ENCODE measurements at places on chromosomes 7 and 10.

DNA sequence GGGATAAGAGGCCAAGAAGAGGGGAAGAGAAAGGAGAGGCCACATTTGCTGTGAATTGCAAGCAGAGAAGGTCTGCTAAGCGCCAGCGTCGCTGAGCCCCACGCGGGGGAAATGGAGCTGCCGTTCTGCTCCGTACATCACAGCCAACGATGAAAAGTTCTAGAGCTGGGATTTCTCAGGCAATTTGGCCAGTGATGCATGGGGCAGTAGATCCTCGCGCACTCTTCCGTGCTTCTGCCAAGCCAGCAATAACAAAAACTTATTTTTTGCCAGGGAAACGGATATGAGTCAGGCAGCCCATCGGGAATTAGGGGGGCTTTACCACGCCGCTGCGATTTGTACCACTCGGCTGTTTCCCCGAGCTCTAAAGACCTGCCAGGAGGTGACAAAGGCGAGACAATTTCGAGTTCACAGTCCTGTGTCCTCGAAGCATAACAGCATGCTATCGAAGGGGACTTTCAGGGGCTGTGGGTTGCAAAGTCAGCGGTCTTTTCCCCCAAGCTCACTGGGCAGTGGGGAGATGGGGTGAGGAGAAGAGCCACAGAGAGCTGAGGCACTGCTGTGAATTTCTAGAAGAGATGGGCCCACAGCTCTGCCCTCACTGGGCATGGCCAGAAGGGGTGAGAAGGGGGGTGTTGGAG lies 30.0 kb upstream of the SLF2 start:
- DNase-seq = no peak

- DNase-seq = no peak
These were observed 15.8 kb downstream of the TSPAN33 start for GRCh38 chr7:129160161-129160905.

DNA sequence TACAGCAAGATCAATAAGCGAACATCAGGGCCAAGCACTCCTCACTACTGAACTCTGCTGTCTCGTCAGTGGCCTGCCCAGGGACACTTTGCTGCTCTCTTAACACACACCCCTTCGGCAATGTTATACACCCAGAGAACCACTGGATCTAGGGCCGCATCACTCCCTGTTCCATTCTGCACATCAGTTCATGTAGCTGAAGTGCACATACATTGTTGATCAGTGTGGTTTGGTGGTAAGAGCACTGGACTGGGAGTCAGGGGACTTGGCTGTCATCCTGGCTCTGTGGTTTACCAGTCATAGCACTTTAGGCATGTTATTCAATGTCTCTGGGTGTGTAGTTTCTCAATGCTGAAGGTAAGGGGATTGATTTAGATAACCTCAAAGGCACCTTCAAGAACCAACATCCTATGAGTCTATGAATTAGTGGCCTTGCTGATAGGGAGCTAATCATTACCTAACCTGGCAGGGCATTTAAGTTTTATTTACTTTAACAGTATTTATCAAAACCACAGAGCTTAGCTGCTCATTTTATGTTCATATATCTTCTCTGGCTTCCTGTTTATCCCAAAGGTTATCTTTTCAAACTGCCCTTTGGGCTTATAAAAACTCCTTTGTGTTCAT lies 24.8 kb downstream of the DUSP5 start:
- DNase-seq = no peak

GRCh38 chr7:73569042-73569608 lies 9.3 kb downstream of the TBL2 start:
- no peak for DNase-seq

DNA sequence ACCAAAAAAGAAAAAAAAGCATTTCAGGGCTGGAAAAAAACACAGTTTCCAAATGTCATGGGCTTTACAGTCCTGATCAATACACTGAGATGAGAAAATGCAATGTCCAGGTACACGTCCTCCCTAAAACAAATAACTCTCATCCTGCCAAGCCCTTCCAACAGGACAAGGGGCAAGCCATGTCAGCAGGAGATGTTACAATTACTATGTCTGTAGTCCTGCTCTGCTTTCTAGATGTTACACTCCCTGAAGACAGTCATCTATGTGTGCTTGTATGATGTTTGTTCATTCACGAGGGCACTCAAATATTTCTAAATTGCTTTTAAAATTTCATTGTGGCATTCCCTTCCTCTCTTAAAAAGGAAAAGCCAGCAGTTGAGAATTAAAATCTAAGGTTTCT lies 103.2 kb downstream of the SORBS1 start:
- no peak for DNase-seq

DNA sequence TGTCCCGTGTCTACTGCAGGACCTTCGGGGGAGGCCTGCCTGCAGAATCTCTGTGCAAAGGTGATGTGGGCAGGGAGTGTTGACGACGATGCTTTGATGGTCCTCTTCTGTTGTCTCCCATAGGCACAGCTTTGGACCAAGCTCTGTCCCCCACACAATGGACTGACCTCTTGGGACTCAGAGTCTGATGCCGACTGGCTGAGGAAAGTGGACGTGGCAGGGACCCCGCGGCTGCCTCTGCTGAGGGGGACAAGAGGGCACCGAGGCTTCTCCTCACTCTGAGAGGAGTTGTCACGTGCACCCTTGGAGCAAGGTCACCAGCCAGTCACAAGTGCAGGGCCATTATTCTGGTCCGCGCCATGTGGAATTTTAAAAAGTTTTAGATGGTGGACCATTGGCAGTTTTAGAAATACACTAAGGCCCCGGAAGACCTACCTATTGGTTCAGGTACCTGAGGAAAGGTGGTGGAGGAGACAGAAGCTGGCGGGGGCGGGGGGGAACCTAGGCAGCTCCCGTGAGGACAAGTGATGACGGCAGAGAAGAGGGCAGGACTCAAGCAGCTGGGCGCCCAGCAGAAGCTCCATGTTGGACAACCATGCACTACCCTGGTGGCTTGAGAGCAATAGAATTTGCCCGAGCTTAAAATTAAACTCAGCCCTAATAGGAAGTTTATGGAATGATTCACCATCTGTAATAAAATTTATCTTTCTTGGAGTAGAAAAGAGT lies 331.4 kb downstream of the PTPRN2 start:
- no peak for DNase-seq

- no peak for DNase-seq
These were observed 95.6 kb downstream of the SNX13 start for GRCh38 chr7:17844514-17845196.

DNA sequence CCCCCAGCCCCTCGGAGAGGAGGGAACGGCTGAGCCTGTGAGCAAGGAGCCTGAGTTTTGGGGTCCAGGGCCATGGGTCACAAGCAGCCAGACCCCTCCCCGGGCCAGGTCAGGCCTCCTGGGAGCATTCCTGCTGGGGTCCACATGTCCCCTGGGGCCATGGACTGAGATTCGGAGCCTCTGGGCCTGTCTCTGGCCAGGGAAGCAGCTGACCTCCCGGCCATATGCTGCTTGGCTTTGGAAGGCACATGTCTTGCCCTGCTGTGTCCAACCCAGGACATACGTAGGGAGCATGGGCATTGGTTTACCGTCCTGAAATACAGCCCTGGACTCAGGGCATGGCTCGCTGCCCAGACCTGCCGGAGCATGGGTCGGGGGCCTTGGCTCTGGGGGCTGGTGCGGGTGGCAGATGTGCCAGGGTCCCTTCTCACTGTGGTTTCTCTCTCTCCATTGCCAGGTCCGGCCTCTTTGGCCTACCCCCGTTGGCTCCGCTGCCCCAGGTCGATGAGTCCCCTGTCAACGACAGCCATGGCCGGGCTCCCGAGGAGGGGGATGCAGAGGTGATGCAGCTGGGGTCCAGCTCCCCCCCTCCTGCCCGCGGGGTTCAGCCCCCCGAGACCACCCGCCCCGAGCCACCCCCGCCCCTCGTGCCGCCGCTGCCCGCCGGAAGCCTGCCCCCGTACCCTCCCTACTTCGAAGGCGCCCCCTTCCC lies 7.3 kb downstream of the PWWP2B start:
- no peak for DNase-seq

- no peak for DNase-seq
These were observed 251.9 kb downstream of the AGMO start for GRCh38 chr7:15309872-15310271.

DNA sequence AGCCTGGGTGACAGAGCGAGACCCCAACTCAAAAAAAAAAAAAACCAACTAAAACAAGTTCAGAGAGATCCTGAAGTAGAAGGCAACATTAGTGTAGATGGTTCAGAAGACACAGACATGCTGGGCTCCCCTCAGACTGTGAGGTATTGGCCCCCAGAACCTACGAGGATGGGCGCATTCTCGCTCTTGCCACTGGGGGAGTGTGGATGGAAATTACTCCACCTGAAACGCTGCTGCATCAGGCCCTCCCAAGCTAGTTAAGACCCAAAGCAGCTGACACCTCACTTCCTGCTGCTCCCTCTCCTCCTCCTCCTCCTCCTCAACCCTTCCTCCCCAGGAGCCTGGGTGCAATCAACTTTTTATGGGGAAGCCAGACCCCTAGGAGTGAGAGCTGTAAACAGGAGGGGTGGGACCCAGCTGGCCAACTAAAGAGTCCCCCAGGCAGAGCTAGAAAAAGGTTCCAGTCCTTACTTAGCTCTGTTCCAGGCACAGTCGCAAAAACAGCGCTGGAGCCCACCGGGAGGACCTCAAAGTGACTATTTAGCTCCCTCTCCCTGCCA lies 7.4 kb downstream of the SH3PXD2A start:
- DNase-seq = no peak

DNA sequence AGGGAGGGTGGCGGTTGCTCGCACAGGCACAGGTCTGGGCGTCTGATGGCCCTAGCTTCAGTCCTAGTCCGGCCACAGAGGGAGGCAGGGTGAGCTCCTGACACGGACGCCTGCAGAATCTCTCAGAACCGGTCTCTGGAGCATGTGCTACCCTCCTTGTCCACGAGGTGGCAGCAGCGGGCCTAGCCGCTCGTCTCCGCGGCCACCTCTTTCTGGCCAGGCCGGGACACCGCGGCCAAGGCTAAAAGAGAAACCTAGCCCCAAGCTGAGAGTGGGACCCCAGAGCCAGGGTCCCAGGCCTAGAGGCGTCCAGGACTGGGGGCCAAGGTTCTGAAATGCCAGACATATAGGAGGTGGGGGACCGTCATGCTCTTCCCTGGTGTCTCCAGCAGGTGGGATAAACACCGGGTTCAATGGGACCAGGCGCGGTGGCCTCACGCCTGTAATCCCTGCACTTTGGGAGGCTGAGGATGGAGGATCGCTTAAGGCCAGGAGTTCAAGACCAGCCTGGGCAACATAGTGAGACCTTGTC lies 3.2 kb upstream of the LAT2 start:
- peak; percentile 58 for DNase-seq

DNA sequence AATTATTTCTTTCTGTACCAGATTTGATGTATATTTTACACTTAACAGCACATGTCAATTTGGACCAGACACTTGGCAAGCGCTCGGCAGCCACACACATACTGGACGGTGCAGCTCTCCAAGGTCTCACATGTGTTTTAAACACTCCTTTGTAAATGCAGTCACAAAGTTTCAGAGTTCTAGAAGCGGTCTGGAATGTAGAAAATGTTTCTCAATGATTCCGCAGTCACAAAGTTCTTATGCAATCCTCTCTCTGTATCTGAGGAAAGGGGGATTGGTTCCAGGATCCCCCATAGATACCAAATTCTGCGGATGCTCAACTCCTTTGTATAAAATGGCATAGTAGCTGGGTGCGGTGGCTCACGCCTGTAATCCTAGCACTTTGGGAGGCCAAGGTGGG lies 253.0 kb upstream of the GRB10 start:
- DNase-seq = no peak

DNA sequence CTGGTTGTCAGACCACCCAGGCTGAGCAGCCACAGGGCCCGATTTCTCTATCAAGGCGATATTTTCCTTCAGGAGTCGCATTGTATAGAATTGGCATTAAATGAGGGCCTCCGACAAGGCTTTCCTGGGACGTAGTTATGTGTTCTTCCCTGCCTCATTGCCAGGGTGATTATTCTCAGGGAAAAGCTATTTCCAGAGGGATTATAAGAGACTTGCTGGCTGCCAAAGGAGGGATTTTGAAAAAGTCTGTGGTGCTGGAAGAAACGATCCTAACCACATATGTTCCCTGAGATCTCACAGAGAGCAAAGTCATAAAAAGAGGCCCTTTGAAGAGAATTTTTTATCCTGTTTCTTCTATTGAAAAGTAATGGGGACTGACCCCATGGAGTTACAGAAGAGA lies 27.7 kb upstream of the SDHAF3 start:
- no peak for DNase-seq

DNA sequence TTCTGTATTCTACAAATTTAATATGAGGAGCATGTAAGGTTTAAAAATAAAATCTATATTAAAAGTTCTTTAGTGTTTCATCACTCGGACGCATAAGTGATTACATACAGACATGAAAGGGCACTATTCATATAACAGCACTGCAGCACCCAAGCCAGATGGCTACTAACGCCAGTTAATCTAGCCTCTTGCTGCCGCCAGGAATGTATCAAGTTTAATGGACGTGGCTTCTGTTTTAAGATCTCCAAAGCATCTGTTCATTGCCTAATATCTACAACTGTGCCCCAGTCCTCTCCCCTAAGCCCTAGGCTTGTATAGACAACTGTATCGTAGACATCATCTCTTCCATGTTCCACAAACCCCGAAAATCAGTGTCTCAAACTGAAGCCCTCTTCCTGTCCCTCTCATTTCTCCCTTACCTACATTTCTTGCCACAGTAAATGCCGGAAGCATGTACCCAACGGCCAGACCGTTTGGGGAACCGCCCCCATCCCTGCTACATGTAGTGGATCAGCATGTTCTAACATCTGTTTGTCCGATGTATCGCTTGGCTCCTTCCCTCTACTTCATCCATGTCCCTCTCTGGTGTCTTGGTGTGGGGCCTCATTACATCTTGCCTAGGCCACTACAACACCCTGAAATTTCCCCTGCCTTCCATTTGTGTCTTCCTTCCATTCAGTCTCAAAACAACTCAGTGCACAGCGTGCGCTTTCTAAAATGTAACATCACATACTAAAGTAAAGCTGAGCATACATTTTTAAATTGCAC lies 147.5 kb upstream of the RSU1 start:
- DNase-seq = no peak

DNA sequence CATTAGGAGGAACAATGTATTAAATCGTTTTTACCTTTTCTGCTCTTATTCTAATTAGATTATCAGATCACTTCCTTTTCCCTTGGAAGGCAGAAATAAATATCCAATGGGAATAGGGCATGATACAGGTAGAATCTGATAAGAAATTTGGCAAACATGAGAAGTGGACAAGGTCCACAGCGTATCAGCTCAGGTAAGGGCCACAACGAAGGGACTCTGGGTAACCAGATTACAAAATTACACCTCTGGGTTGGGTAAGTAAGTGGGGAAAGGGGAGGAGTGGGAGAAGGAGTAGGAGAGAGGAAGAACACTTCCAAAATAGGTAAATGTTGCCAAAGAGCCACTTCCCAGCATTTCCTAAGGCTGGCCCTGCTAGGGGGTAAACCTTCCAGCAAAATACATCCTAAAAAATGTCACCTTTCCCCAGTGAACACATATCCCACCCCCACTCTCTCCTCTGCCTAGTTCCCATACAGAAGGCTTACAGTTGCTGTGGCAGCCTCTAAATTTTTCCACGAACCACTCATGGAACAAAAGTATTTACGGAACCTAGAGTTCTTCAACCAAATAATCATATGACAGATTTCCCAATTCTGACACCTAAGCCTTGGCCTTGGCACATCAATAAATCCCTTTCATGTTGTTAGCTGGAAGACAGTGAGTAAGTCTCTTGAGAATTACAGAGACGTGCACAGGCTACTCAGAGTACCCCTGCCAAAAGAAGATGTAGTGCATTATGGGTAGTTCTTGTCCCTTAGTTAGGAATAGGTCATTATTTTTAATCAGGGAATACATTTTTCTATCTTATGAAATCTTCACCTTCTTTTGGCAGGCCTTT lies 51.5 kb upstream of the DLX6 start:
- no peak for DNase-seq
